ENCODE measurements at places on chromosomes 1 and 21.

DNA sequence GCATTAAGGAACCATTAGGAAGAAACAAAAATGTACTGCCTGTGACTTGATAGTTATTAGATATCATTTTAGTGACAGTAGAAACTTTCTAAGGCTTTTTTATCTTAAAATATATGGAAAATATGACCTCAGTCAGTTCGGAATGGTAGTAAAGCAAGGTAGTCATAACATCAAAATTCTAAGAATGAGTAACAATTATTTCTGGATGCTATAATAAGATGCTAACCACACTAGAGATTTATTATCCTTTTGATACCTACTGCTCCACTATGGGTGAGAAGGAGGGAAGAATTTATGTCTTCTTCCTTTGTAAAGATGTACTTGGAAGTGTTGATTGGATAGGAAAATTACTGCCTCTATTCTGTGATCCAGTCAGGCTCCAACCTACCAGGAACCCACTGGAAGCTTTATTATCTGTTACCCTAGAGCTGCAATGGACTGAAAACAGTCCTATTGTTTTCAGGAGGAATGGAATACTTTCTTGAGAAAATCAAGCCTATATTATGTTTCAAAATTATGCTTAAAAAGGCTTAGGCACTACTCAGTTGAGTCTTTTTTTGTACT is 8.8 kb downstream of the FMN2 start:
- DNase-seq: no peak

GRCh38 chr1:79190074-79190473 is 183.5 kb upstream of the ADGRL4 start:
- DNase-seq: no peak

GRCh38 chr21:19461481-19462205 is 1058.1 kb upstream of the TMPRSS15 start:
- no peak for DNase-seq

DNA sequence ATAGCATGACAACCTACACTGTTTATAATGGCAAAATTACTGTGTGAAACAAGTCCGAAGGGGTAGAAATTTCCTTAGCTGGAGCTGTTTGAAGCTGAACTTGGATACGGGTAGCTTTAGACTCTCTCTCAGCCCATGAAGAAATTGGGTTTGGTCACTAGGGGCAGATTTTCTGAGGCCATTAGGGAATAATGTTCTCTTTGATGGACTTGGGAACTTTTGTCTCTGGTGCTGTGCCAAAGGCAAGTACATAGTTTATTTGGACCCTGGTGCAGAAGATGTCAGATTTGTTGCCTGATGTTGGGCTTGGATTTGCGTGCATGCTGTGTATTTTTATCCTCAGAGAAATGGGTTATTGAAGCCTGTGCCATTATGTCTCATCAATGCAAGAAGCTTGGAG is 109.6 kb downstream of the VPS13D start:
- no peak for DNase-seq

DNA sequence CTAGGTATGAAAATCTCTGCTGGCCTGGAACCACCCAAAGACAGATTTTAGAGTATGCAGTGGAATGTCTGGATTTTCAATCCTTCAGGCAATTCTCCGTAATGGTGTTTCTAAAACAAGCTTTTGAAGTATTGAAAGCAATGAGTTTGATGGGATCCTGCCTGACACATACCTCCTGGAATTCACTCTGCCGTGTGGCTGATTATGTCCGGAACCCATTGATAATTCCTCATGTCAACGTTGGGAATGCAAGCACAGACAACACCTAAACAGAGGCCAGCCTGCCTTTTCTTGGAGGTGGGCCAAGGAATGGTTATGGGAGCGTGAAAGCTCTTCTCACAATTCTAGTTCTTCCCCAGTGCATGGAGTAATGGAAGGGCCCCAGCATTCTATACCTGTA is 168.9 kb upstream of the HMCN1 start:
- no peak for DNase-seq

- no peak for DNase-seq
Measured at GRCh38 chr1:180565121-180565871, 6.5 kb downstream of the OVAAL start.

All from stimulated activated CD4-positive, alpha-beta T cell treated with anti-CD3 and anti-CD28 coated beads, Interleukin-15, amount 100 ng/mL, for 1 hour (primary cell).